Activated CD4-positive, alpha-beta T cell treated with anti-CD3 and anti-CD28 coated beads, Interleukin-2, amount 50 U/mL, for 24 hours (primary cell): ENCODE measurements at places on chromosomes 1 and 21.

DNA sequence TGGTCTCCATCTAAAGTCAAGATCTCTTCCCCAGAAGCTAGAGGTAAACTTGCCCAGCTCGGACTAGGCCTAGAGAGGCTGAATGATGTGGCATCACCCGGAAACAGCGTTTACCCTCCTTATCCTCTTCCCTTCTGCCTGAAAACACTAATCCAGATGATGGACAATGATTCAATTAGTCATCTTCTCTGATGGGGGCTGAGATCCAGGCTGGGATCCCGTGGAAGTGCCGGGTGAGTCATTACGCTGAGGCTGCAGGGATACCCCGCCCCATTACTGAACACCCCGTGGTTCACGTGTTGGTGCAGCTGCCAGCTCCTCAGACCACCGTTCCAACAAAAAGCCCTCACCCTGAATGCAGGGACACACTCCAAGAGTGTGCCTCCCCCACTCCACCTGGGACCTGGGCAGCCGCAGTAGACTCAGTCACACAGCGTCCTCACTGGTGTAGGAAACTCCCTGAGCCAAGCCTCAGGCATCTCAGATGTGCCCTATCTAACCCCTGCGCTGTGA is 2.0 kb downstream of the S100A6 start:
- no peak for DNase-seq

GRCh38 chr1:200415789-200416593 is 6.2 kb upstream of the ZNF281 start:
- no peak for DNase-seq

DNA sequence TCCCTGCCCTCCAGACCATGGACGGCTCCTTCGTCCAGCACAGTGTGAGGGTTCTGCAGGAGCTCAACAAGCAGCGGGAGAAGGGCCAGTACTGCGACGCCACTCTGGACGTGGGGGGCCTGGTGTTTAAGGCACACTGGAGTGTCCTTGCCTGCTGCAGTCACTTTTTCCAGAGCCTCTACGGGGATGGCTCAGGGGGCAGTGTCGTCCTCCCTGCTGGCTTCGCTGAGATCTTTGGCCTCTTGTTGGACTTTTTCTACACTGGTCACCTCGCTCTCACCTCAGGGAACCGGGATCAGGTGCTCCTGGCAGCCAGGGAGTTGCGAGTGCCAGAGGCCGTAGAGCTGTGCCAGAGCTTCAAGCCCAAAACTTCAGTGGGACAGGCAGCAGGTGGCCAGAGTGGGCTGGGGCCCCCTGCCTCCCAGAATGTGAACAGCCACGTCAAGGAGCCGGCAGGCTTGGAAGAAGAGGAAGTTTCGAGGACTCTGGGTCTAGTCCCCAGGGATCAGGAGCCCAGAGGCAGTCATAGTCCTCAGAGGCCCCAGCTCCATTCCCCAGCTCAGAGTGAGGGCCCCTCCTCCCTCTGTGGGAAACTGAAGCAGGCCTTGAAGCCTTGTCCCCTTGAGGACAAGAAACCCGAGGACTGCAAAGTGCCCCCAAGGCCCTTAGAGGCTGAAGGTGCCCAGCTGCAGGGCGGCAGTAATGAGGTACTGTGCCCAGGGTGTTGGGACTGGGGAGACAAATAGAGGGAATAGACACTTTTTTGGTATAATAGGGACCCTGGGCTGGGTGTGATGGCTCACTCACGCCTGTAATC is 1.0 kb downstream of the ZBTB48 start:
- no peak for DNase-seq

DNA sequence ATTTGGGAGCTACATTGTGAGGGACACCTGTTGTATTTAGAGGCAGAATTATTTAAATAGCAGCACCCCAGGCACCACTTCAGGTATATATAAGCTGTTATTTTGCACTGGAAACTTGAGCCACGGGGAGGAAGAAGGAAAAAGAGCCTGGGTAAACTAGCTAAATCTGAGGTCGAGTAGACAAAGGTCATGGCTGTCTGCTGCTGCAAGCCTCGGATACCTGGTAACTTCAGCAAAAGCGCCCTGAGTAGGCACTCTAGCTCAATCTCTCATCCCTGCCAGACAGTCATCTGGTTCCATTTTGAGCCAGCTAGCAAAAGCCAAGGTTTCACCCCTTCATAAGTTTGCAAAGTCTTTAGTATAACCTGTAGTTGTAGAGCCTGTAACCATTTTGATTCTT is 101.9 kb upstream of the ZNF644 start:
- DNase-seq = no peak

GRCh38 chr1:45442272-45442671 is 48.7 kb downstream of the TESK2 start:
- DNase-seq = no peak
